Glomerular endothelial cell (primary cell): ENCODE measurements at places on chromosomes 7 and 10.

DNA sequence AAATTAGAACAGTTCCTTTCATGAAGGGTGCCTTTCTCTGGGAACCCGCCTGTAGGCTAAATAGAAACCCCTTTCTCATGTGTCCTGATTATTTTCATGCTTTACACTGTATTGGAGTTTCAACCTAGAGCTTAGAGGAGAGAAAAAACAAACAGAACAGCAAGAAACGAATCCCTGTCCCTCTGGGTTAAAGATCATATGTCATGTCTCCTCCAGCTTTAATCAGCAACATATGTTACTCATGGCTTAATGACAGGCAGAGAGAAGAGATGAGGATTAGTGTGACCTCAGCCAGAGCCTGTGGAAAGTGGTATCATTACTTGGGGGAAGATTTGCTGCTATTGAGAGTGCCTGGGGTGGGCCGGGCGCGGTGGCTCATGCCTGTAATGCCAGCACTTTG is 32.1 kb downstream of the CRCP start:
- no peak for DNase-seq

- DNase-seq = no peak
Observed at GRCh38 chr7:45055016-45055415, 33.8 kb downstream of the NACAD start.

DNA sequence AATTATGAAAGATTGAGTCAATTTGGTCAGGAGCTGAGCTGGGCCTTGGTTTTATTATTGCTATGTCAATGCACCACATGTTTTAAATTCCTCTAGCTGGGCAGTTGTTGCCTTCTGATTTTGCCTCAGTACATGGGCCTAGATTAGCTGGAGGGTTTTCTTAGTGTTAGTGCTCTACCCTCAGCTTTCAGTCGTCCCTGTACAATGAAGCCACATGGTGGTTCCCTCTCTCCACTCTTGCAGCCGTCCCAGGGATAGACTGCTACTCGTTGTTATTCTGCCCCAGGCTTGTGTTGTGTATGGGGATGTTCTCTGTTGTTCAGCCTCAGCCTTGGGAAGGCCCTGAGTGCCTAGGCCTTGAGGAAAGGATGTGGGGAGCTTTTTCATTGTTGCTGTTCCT is 37.0 kb downstream of the NHLRC2 start:
- DNase-seq = no peak

DNA sequence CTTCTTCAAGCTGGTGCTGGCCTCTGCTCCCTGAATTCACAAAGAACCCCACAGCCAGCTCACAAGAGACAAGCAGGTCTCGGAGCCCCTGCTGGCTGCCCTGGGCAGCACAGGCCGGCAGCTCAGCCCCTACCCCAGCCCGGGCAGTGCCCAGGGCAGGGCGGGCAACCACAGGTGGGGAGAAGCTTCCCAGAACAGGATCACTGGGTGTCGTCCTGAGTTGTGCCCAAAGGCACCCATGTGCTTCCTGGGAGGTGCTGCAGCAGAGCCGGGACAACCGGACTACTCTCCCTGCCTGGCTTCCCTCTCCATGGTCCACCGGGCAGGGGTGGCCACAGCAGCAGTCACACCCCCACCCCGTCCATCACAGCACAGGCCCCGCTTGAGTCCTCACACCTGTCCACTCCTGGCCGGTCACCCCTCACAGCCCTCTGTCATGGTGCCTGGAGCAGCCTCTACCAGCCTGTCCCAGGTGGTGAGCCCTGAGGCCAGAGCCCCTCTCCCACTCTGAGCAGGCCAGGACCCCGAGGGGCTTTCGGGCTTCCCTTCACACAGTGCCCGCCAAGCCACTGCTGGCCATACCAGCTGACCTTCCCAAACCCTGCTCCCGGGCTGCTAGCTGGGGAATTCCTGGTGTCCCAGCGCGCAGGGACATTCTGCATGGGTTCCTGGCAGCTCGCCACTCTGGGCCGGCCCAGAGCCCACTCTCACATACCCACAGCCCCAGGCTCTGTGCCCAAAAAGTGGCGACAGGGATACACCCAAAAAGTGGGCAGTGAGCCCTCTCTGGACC is 3.1 kb downstream of the RASGEF1A start:
- DNase-seq = no peak

- DNase-seq = no peak
Observed at GRCh38 chr7:80873140-80873539, 45.7 kb downstream of the SEMA3C start.

GRCh38 chr7:37768611-37769010 is 79.8 kb upstream of the NME8 start:
- DNase-seq = no peak

DNA sequence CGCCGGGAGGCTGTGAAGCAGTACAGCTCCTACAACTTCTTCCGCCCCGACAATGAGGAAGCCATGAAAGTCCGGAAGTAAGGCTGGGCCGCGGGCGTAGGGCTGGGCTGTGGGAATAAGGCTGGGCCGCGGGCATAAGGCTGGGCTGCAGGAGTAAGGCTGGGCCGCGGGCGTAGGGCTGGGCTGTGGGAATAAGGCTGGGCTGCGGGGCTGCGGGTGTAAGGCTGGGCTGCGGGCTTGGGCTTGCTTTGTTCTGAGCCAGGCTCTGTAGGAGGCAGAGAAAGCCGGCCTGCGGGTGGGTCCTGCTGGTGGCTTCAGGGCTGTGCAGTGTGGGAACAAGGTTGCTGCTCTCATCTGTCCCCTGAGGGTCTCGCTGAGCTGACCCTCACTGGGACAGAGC is 12.5 kb downstream of the PFKFB3 start:
- no peak for DNase-seq
